ENCODE measurements at places on chromosomes 11 and 22.

- DNase-seq = no peak
Observed at GRCh38 chr11:9656864-9657263, 7.0 kb upstream of the SWAP70 start.

GRCh38 chr22:48161298-48161697, 1398.8 kb downstream of the TBC1D22A start:
- DNase-seq = no peak

GRCh38 chr22:46878191-46878948, 115.9 kb downstream of the TBC1D22A start:
- no peak for DNase-seq

DNA sequence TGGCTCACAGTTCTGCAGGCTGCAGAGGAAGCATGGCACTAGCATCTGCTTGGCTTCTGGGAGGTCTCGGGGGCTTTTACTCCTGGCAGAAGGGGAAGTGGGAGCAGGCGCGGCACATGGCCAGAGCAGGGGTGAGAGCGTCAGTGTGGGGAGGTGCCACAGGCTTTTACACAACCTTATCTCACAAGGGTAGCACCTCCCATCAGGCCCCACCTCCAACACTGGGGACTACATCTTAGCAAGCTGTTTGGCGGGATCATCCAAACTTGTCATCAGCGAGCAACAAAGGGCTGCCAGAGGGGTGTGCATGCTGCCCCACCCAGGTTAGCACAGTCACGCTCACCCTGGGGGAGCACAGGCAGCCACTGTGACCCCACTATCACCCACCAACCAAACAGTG, 18.9 kb upstream of the YPEL1 start:
- no peak for DNase-seq

DNA sequence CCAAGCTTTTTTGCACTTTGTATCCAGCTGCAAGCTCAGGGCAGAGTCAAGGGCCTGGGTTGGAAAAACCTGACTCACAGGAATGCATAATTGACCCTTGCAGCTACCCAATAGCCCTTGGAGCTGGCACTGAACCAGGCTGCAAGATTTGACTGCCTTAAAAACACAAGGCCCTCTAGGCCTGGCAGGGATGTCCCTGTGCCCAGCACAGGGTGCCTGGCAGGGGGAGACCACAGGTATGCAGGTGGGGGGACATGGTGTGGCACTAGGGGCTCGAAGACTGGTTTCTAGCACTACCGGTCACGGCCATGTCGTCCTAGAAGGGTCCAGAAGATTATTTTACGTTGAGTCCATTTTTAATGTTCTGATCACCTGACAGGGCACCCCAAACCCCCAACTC, 30.2 kb downstream of the SBF1 start:
- no peak for DNase-seq

- no peak for DNase-seq
Observed at GRCh38 chr11:7637447-7638157, 35.7 kb downstream of the CYB5R2 start.

- DNase-seq = no peak
Observed at GRCh38 chr11:10295064-10295901, 1.3 kb upstream of the SBF2 start.

DNA sequence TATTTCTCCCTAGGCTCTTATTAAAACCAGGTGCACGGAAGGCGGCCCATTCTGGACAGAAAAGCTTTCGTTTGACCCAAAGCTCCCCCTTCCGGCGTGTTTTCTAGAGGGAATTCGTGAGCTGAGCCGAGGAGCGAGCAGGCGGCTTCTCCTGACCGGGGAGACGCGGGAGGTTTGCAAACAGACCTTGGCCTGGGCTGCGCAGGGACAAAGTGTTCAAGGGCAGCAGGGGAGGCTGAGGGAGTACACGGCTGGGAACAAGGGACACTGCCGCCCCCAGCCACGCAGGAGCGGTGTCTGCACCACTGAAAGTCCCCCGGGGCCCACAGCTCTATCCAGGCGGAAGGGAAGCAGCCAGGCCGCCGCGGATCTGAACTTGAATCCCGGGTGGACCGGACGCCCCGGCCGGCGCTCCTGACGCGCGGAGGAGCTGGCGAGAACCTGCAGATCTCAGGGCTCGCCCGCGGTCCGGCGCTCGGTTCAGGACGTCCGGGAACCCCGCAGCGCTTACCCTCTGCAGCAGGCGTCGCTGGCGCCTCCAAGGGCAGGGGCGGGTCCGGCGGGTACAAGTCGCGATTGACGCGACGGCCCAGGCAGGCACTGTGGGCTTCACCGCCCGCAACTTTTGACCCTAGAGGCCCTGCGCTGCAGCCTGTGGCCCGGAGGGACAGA, 101.9 kb downstream of the WT1 start:
- DNase-seq = no peak

DNA sequence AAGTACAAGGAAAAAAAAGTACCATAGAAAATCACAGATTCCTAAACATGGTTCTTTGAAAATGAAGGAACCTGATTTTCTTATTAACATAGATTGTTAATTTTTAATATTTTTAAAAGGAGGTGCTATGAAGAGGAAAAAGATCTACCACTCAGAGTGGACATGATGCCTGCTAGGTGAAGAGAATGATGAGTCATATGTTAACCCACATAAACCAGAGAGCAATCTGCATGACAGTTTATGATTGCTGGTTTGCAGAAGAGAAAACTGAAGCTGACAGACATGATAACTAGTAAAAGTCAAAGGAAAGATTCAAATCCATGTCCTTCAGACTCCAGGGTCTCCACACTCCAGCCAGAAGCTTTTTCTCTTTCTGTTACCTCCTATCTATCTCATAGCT, 1231.7 kb downstream of the LRRC4C start:
- no peak for DNase-seq

- no peak for DNase-seq
Observed at GRCh38 chr11:62889484-62890437, 9.1 kb downstream of the SLC3A2 start.

DNA sequence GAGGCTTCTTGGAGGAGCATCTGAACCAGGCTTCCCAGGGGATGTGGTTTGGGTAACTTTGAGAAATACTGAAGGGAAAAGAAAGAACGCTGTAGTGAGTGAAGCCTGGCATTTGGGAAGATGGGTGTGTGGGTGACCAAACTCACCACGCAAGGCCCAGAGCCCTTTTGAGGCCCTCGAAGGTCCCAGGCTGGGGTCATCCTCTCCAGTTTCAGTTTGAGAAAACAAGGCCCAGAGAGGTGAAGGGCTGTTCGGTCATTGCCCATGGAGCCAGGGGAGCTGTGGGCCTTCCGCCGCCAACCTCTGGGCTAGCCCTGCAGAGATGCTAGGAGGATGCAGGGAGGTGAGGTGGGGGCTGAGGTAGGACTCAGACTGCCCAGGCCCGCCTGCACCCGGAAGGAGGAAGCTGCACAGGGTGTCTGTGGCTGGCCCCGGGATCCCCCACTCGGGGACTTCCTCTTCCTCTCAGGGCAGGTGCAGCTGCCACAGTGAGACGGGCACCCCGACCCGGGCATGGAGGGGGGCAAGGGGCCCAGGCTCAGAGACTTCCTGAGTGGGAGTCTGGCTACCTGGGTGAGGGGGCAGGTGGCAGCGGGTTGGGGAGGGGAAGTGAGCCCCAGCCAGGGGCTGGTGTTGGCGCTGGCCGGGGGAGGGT, at the start of gene CCDC88B:
Gene CCDC88B, plus strand, starts transcription at position 451 of the 655 bp plus-strand sequence. Its CDS starts 63 bp downstream, at position 514.
- DNase-seq = peak; percentile 78

DNA sequence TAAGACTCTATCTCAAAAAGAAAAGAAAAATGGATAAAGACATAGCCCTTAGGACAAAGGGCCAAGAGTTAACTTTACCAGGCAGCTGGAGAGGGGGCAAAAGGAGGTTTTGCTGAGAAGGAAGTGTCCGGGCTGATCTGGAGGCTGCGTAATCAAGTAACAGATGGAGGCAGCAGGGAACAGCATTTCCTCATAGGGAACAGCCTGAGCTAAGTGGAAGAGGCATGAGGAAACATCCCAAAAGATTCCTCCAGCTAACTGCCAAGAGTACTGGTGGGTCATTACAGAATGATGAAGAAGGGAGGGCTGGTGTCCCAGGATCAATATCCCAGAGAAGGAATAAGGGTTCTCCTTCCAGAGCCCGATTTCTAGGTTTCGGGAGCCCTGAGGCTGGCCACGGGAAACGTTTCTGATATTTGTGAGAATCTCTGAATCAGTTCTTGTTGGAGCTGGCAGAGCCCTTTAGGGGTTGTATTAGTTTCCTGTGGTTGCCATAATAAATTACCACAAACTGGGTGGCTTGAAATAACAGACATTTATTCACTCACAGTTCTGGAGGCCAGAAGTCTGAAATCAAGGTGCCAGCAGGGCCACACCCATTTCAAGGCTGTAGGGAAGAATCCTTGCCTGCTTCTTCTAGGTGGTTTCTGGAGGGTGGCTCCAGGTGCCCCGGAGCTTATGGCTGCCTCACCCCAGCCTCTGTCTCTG, 21.2 kb downstream of the LIF start:
- DNase-seq = no peak

- DNase-seq = no peak
Observed at GRCh38 chr11:47998345-47998732, 18.0 kb downstream of the PTPRJ start.

- no peak for DNase-seq
Observed at GRCh38 chr11:129974237-129974636, 28.4 kb downstream of the PRDM10 start.

GRCh38 chr11:69093106-69093505, 44.4 kb downstream of the TPCN2 start:
- no peak for DNase-seq

- DNase-seq = no peak
Observed at GRCh38 chr11:9576701-9577381, 3.4 kb downstream of the WEE1 start.

GRCh38 chr22:27612115-27612514, 189.4 kb downstream of the MN1 start:
- no peak for DNase-seq

GRCh38 chr22:37638391-37639069, 939 bp upstream of the SH3BP1 start:
- peak; percentile 14 for DNase-seq

DNA sequence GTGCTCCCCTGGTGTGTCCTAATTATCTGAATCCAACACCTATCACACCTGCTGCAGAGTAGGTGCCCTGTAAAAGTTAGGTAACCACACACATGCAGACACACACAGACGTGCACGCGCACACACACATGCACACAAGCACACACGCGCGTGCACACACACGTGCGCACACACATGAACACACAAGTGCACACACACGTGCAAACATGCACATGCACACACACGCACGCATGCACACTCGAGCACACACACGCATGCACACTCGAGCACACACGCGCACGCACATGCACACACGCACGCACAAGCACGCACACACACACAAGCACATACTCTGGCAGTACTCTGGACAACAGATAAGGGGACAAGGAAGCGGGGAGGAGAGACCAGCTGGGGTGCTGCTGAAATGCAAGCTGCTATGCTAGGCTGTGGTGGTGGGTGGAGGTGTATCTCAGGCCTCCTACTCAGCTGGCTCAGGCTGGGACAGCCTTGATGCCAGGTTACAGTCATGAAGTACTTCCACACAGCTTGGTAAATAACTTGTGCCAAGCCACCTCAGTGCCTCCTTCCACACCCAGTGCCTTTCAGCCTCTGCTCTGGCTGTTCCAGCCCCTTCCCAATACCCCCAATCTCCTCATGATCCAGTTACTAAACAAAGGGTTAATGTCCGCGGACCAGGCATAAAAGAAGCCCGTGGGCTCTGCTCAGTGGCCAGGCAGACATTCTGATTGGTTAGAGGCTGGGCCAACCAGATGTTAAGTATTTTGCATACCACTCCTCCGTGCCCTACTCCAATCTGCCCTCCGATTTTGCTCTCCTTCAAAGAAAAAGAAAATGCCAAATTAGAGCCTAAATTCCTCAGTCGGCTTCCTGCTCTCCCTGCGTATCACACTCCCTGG, 374.1 kb downstream of the TENM4 start:
- no peak for DNase-seq

GRCh38 chr11:107496011-107496410, 38.4 kb upstream of the CWF19L2 start:
- DNase-seq = no peak

DNA sequence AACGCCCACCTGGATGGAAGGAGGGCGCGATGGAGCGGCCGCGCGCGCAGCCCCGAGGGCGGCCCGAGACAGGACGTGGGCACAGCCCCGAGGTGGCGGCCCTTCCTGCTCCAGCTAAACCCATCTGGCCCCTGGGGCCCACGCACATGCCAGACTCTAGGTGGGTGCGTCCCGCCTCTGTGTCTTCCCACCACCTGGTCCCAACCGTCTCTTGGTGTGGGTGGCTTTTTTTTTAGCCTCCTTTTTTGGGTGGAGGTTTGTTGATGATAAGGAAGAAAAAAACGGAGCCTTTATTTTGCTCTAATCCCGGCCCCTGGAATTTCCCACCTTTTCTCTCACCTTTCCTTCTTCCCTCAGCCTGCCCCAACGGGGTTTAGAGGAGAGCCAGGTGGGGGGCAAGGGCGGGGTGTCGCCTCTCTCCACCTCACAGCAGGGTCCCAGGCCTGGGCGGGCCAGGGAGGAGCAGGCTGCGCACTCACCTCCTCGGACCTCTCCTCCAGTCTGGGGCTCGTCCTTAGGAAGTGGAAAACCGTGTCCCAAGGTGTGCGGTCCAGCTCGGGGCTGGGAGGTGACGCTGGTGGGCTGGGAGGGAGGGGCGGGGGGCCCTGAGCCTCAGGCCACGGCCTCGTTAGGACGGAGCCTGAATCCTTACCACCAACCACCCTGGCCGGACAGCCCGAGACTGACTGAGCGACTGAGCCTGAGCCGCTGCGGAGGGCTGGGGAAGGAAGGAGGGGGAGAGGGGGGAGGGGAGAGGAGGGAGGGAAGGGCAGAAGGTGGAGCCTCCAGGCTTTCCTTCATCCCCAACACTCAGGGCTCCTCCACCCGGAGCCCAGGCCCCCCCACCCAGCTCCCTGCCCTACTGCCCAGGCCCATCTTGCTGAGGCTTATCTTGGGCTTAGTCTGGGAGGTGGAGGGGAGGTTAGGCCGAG, at the start of gene SOX10:
Gene SOX10, minus strand, starts transcription at position 696 of the 932 bp plus-strand sequence. CDS start 771 bp downstream, outside the sequence.
- no peak for DNase-seq

GRCh38 chr11:100932474-100933100, 197.0 kb downstream of the PGR start:
- no peak for DNase-seq

DNA sequence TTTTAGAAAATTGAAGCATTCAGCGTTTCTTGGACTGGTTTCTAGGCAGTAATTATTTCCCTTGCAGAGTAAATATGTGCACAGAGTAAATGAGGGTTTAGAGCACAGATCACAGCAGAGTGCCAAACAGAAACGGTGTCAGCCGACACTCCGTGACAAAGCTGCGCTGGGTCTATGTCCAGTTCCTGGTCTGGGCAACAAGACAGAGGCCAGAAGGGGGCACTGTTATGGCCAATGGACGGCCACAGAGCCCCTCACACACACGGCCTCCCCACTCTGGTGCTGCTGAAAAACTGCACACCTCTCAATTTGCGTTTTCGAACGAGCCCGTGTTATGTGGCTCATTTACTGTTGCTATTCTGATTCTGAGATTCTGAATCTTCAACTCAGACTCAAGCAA, 180.7 kb downstream of the MPPED1 start:
- DNase-seq = no peak

DNA sequence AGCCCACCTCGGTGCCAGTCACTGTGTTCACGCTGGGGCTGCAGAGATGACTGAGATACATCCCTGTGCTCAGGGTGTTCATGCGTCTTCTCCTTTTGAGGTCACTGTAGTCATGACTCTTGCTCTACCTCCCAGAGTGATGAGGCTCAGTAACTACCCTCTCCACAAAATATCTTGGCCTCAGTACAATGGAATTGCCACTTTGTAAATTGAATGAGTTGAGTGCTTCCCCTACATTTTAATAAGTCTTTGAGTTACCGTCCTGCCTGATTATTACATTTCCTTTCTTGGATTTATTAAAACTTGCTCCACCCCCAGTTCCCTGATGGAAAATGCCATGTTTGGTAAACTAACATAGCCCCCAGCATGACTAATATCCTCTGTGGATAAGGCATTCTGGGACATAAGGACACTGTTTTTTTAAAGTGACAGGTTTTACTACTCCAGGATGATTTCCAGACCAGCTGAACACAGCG, 15.9 kb downstream of the PRSS23 start:
- no peak for DNase-seq

All from activated naive CD4-positive, alpha-beta T cell (primary cell).